ENCODE measurements at places on chromosomes 4 and X.

- no peak for DNase-seq
Observed at GRCh38 chrX:14546190-14546589, 16.9 kb downstream of the GLRA2 start.

DNA sequence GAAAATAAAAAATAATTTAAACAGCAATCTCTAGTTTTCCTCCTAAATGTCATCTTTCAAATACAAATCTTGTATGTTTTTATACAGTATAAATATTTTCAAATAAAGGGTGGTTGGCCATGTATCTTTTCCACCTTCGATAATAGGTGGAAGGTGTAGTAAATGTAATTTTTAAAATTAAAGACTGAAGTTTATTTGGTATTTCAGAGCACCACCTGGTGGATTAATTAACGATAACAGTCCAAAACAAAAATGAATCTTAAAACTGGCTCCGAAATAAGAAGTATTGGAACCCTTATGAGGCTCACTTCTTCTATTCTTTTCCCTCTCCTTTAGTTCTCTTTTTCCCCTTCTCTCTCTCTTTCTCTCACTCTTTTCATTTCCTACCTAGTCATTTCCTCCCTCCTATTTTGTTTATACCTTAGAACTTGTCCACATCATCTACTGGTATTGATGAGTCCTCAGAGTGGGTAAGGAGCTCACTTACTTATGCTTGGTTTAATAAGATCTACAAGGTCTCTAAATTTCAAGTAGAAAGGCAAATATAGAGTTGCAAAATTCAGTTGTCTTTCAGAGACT is 82.9 kb upstream of the EXOC1L start:
- no peak for DNase-seq

- DNase-seq = no peak
Observed at GRCh38 chrX:96170626-96171025, 514.0 kb upstream of the DIAPH2 start.

- DNase-seq = no peak
Observed at GRCh38 chr4:136750897-136751296, 781.4 kb downstream of the PCDH18 start.
